ENCODE measurements at places on chromosomes 11 and 22.
A peak's percentile ranks its signal among the peaks of the same experiment; 100 is the strongest.

DNA sequence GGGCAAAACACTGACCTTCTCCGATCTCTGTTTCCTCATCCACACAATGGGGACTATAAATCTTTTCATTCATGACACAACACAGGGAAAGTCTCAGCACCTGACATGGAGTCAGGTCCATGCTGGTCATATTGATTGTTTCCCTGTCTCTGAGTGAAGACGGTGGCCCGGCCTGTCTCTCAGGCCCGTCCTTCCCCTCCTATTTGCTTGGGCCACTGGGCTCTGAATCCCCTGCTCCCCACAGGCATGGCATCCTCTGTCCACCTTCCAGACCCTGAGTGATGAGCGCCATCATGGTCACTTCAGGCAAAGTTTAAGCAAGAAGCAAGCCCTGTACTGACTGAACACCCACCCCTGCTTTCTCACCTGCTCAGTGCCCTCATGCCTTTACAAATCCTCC is 113.3 kb upstream of the ALX4 start:
- DNase-seq: no peak

GRCh38 chr11:34044664-34045485 is 6.7 kb upstream of the CAPRIN1 start:
- peak; percentile 76 for DNase-seq

GRCh38 chr11:68687311-68687710 is 3.0 kb downstream of the GAL start:
- DNase-seq: no peak

- DNase-seq: no peak
Observed at GRCh38 chr11:65703846-65704245, 8.2 kb upstream of the KAT5 start.

DNA sequence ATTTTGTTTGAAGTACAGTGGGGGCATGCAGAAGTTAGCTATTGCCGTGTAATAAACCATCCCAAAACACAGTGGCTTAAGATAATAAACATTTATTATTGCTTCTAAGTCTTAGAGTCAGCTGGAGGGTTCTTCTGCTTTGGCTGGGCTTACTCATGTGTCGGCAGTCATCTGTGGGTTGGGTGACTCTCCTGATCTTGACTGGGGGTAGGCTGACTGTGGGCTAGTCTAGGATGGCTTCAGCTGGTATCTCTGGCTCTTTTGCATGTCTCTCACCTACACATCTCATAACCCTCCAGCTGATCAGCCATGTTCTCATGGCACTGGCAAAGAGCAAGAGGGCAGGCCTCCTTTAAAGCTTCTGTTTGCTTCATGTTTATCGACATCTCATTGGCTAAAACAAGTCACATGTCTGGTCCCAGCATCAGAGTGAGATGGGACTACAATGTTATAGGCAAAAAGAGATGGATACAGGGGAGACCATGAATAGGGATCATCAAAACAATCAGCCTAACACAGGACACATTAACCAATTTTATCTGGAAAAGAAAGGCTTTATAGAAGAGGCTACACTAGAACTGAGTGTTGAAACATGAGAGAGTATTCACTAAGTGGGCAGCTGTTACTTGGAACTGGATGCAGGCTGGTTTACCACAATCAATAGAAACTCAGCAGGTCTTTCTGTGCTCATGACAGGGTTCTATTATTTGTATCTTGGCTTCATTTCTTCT is 5.1 kb downstream of the LRRC51 start:
- no peak for DNase-seq

- peak; percentile 43 for DNase-seq
Observed at GRCh38 chr22:46589141-46589748, 30.9 kb upstream of the GRAMD4 start.

- peak; percentile 32 for DNase-seq
Observed at GRCh38 chr11:130198292-130198691, 38.7 kb downstream of the ST14 start.

DNA sequence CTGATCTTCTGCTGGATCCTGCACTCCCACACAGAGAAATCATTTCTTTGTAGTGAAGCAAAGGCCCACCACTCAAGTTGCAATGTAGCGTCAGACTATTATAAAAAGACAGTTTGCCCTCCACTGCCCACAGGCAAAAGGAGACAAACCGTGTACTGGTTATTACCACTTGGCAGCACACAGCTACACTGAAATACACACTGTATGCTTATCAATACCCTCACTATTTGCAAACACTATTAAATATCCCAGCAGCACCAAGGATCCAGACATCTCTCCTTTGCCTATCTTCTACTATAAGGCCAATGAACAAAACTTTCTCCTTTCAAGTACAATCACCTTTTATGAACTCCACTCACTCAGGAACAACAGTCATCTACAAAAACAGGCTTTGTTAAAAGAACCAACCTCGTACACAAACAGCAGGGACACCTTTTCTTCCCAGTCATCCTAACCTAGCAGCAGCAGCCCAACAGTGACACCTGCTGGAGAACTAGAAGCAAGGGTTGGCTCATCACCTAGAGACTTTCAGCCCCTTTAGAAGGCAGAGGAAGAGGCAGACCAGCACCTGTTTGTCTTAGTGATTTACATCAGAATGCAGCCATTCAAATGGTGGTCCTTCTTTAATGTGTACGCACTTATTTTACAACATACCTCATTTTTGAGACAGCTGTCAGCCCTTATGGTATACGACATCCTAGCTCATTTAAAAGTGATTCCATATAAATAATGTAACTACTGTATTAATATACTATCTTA is 56.1 kb downstream of the AMBRA1 start:
- DNase-seq: peak; percentile 84

DNA sequence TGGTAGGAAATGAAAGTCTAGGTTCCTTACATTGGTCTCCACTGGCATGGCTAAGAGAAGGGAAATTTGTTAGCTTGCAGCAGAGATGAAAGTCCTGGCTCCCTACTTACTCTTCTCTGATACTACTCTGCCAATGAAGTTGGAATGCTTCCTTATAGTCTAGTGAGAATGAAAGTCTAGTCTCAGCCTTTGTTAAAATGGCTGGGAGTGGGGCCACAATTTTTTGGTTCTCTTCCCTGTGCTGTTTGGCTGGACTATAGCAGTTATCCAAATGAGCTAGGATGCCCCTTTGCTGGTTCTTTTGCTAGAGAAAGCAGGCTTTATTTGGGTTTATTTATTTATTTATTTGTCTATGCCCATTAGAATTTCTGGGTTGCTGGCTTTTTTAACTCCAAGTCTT is 414.3 kb downstream of the AASDHPPT start:
- no peak for DNase-seq
